ENCODE measurements at places on chromosomes 1 and 21.

DNA sequence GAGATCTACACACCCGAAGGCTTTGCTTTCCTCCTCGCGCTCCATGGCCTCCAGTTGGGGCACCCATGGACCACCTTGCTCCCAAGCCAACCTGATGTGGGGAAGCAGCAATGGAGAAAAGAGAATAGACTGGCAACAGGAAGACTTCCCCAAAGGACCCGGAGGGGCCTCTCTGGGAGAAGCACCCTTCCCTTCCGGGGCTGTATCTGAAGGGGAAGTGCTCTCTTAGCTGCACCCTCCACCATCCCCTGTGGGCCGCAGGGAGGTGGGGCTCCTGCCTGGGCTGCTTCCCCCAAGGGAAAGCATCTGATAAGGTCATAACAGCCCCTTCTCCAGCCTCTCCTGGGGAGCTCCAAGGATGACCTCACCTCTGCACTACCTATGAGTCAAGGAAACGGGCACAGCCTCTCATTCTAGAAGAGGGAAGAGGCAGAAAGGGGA, 100.2 kb downstream of the RIPK4 start:
- no peak for DNase-seq

GRCh38 chr1:40770296-40771070, 13.1 kb upstream of the KCNQ4 start:
- no peak for DNase-seq

- no peak for DNase-seq
These were observed 12.8 kb downstream of the CADM3 start for GRCh38 chr1:159184201-159184600.

DNA sequence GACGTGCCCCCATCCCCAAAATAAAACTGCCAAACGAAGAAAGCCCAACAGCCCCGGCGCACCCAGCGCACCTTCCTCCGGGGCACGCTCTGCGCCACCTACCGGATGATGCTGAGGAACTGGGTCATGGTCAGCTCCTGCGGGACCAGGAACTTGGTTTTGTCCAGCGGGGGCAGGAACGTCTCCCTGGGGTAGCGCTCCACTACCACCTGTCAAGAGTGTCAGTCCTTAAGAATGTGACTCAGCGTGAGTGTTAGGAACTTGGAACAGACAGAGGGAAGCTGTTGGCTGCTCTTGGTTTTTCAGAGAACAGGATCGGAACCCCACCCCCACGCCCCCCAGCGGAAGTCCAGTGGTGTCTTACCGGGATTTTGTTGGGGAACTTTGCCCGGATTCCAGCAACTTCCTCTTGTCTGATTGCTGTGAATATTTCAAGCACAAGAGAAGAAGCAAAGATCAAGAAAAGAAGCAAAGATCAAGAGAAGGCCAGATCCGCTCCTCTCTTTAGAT, 431 bp downstream of the MAP1LC3C start:
- DNase-seq, result peak; percentile 70

- no peak for DNase-seq
These were observed 4.0 kb downstream of the JUN start for GRCh38 chr1:58779801-58780382.

- DNase-seq, result no peak
These were observed 142.3 kb downstream of the PLXNA2 start for GRCh38 chr1:208101661-208102431.

DNA sequence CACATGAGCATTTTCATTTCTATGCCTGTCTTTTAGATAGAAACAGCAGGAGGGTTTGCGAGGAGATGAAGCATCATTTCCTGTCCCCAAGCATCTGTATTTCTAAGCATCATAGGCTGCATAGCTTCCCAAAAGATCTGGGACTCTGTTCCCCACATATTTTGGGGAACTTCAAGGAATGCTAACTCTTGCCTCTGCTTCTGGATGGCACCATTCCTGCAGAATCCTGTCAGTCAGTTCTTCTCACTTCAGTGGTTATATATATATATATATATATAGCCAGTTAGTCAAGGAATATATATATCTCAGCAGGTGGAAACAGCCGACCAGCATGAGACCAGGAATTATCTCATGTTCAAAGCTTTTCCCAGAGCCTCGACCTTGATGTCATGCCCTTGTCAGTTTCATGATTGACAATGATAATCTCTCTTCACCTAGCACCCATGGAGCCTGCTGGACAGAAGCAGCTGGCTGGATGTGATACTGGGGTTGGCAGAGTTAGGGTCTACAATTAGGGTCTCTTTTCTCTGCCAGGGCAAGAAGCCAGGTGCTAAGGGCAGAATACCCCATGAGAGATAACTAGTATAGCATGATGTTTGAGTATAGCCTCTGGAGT, 2.4 kb downstream of the PFKFB2 start:
- no peak for DNase-seq

- no peak for DNase-seq
These were observed 49.1 kb upstream of the CR2 start for GRCh38 chr1:207404849-207405525.

DNA sequence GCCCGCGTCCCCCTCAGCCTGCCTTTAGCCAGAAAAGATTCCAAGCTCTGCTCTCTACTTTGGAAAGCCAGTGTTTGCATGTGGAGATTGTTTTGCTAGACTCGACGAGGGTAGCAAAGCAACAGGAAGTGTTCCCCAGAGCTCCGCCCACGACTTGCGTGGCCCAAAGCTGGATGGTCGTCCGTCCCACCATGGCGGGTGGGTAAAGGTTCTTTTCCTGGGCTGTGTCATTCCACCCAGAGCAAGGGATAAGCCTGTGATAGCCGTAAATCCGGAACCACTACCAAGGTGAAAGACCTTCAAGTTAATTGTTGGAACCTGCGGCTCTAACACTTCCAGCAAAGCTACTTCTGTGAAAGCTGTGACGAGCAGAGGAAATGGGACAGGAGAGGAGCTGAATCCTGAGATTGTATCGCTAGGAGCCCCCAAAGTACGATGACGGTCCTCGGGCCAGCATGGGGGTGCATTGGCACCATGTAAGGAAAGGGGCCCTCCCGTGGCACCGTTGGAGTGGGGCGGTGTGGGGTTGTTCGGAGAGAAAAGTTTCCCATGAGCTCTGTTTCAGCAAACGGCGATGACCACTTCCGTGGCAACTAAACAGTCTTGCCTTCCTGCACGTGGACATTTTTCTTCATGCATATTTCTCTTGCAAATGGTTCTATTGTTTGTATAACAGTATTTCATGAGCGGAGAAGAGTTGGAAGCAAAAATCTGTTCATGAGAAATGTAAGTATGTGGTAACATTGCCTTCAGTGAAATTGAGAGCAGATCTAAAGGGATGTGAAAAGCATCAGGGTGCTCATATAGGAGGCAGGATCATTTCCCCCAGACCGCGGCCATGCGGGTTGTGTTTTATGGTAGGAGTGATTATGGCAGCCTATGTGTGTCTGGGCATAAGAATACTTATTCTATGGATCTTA, 8.4 kb downstream of the MX2 start:
- DNase-seq, result no peak

- DNase-seq, result peak; percentile 63
These were observed 1.1 kb downstream of the SERBP1 start for GRCh38 chr1:67429011-67429527.

DNA sequence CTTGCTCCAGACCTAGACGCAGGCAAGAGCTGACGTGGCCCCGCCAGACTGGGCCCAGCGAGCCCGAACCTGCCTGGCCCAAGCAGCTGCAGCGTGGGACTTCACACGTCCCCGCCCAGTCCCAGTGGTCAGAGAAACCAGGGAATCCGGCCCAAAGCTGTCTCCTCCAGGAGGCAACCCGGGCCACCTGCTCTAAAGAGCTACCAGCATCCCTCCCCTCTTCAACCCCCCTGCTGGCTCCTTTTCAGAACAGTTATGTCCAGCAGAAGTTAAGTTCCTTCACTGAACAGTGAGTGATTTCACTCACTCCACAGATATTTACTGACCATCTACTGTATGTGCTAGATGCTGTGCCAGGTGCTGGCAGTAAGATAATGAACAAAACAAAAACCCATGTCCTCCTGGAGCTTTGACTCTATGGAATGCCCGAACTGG, 2.1 kb upstream of the EFNA1 start:
- no peak for DNase-seq
